ENCODE measurements at places on chromosomes 6 and 20. TPM values are rescaled to one million over a fixed set of nuclear protein-coding genes. Genes with fewer than 3 reads are reported as not detected.

DNA sequence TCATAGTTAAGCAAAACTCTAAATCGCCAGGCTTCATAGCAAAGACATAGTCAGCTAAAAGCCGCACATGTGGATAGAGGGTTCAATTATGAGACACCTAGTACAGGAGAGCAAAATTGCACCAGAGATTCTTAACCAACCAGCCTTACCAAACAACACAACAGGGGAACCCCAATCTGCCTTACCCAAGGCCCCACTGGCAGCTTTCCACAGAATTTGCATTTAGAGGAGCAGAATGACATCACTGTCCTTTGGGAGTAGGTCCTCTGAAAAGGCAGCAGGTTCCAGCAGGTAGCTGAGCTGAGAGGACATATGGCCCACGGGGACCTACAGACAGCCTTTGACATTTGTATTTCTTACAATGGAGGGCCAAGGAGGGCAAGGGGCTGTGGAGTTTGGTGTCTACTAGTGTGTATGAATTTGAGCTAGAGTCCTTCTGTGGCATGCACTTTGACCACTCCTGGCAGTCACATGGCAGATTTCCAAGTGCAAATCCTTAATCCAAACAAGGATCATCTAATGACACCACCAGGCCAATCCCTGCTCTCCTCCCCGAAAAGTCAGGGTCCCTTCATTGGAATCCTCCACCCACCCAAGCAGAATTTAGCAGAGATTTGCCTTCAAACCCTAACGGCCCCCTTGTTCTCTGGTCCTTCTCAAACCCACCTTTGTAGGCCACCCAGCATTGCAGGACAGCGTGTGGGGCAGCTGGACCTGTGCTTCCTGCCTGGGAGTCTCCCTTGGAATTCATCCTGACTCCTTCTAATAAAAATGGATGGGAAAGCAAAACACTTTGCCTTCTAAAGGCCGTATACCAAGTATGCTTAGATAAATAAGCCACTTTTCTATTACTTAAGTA, 171.2 kb upstream of the SUPT3H start:
- no peak for DNase-seq

- DNase-seq, result no peak
Measured at GRCh38 chr6:115004982-115005381, 662.2 kb upstream of the HS3ST5 start.

DNA sequence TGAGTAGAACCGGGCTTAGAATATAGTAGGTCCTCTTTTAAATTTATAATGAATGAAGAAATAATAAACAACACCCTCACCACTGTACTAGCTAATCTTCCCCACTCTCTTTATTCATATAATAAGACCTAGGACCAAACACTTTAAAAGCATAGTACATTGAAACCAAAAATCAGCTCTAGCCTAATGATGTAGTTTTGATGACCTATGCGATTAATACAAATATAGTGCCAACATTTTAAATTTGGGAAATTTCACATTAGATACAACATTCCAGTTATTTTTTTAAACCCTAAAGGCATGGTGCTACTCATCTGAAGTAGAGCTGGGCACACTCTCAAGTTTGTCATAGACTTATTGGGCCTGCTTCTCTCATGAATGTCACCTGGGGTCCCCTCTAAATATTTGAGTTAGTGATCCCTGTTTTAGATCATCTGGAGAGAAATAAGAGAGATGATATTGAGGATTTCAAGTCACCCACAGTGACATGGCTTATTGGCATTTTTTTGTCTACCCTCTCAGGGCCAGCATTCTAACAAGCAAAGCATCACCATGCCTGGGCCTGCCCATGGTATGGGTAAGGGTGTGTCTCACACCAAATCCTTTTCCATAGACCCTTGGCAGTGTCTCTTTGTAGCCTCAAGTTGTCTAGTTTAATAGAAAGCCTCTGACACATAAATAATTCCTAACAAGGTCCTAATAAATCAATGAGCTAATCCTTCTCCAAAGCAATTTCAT, 319.8 kb downstream of the HIVEP2 start:
- no peak for DNase-seq

GRCh38 chr6:14545496-14545895, 427.9 kb downstream of the CD83 start:
- DNase-seq, result no peak

DNA sequence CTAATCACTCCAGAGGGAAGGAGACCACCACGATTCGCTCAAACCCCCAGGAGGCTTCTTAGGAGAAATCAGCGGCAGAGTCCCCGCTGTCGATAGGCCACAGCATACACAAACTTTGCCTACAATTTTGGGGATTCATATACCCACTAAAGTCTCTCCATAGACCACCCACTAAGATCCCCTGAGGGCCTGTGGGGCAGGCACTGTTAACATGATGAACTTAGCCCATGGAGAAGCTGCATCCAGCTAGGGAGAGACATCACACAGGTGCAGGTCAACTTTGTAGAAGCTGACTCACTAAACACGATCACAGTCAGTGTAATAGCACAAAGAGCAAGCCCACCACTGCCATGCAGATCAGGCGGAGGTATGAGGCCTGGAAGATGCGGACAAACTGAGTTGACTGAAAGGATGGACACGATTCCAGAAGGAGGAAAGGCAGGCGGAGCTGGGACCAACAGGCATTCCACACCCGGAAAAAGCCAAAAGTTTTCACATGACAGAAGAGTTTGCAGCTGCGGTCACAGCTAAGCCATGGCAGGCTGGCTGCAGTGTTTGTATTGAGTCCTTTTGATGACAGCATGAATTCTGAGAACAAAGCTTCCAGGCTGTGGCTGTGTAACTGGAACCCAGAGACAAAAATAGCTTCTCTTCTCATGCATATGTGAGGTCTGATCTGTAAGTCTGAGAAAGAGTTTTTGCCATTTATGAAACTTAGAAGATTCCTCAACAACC, 75.7 kb upstream of the QKI start:
- no peak for DNase-seq

DNA sequence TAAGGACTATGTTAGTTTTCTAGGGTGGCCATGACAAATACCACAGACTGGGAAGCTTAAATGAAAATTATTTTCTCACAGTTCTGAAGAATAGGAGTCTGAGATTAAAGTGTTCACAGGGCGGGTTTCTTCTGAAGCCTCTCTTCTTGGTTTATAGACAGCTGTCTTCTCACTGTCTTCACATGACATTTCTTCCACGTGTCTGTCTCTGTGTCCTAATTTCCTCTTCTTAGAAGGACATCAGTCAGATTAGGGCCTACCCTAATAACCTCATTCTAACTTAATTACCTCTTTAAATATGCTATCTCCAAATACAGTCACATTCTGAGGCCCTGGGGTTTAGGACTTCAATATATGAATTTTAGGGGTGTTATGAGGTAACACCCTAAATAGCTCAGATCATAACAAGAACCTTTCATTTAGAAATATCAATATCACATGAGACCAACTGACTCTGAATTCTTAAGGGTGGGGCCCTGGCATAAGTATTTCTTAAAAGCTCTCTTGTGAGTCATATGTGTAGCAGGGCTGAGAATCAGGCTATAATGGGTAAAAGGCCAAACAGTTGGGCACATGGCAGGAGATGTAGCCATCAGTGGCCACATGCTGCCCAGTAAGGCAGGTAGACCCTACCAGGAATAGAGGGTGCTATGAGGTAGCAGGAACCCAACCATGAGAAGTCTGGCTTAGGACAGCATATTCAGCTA, 62.0 kb upstream of the TENT5A start:
- no peak for DNase-seq

DNA sequence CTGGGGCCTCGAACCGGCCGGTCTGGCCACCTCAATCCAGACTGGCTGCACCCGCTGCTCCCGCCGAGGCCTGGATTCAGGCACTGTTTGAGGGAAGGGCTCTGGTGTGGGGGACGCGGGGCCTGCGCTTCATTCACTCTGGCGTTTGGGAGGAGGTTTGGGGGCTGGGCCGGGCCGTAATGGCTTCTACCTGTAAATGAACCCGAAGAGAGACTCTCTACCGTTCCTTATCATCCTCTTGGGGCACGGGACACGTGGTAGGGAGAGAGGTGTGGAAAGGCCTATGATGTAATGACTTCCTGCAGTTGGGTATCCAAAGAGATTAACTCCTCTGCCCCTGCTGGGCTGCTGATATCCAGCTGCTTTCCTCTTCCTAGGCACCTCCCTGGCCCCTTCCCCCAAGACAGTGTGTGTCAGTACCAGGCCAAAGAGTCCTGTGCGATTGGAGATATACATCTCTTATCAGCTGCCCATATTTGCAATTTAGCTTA, 1.8 kb downstream of the FOXO3 start:
- DNase-seq, result peak; percentile 69

DNA sequence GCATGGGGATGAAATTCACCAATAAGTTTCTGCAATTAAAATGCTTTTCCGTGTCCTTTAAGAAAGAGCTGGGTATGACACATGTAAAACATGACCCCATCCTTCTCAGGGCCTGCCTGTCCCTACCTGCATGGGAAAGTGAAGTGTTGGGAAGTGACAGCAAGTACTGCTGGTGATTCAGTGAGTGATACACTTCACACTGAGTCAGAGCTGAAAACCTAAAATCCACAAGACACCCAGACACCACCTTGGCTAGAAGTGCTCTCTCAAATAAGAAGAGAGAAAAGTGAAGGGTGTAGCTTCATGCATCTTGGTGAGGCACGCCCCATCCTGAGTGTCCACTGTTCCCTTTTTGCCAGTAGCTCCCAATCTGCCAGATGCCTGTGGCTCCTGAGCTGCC, 3.3 kb downstream of the RAB22A start:
- DNase-seq, result no peak

- no peak for DNase-seq
Measured at GRCh38 chr20:19706463-19706862, 51.6 kb upstream of the RIN2 start.

DNA sequence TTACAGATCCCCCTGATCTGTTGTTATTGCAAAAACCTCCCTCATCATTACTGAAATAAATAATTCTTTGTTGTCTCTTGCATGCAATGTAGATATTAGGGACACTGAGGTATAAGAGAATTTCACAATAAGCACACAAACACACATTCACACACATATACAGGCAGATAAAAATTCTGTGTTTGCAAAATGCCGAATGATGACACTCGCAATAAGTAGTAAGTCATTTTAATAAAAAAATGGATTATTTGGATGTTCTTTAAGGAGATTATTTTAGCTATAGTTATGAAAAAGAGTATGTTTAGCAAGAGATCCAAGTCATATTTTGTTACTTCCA, 13.6 kb downstream of the DEFB114 start:
- DNase-seq, result no peak

DNA sequence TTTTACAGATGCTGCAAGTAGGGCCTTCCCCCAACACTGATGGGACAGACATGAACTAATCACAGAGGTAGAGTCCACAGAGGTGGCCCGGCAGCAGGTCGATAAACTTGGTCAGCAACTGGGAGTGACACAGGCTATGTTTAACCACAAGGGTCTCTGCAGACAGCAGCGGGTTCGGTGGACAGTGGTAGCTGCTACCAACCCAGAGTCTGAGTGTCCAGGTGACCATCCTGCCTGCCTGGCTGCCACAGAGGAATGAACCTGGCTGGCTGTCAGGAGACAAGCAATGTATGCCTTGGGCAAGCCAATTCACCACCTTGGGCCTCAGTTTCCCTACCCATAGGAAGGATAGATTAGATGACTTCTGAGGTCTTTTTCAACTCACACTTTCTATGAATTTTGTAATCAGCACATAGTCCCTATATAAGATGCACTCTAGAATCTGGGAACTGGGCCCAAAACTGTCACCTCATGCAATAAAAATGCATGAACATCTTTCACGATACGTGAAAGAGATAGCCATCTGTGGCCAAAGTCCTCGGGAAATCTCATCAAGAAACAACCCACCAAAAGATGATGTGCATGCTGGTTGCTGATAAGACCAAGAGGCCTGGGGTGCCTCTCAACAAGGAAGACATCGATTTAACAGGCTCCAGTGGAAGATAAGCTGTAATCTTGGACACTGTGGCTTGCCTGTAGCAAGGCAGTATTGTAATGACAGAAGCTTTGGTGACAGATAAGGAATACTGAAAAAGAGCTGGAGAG, 30.5 kb downstream of the MDGA1 start:
- no peak for DNase-seq

- DNase-seq, result no peak
Measured at GRCh38 chr6:157570752-157571151, 189.8 kb downstream of the ZDHHC14 start.

DNA sequence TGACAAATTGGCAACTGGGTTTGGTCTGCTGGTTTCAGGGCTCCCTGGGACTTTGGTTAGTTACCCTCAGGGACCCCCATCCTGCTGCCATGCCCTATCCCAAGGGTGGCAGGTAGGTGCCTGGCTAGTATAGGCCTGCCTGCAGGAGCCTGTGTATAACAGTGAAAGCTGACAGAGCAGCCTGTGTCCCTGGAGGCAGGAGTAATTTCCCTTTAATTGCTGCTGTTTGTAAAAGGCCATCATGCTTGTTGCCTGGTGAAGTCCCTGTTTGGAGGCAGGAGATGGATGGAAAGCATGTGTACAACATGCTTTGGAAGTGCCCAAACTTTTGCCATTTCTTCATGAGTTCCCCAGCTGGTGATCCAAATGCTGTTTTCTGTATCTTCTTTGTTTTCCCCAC, 30.1 kb downstream of the CMTR1 start:
- DNase-seq, result no peak

GRCh38 chr20:48489046-48489463, 338.7 kb downstream of the PREX1 start:
- no peak for DNase-seq

DNA sequence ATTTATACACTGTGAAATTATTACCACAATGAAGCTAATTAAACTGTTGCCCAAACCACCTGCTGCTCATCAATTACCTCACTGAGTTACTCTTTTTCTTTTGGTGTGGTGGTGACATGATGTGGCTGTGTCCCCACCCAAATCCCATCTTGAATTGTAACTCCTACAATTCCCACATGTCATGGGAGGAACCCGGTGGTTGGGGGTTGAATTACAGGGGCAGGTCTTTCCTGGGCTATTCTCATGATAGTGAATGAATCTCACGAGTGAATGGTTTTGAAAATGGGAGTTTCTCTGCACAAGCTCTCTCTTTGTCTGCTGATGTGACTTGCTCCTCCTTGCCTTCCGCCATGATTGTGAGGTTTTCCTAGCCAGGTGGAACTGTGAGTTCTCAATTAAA, 145.0 kb downstream of the LRRC1 start:
- DNase-seq, result no peak

GRCh38 chr20:9179867-9180266, 111.0 kb downstream of the PLCB4 start:
- DNase-seq, result no peak

Gene BEND3
- total RNA-seq, result 1.5 TPM

Gene OXT
- not detected for total RNA-seq

Gene EMILIN3
- 5.6 TPM for total RNA-seq

Gene FAM217A
- not detected for total RNA-seq

Gene RIMS4
- 0.13 TPM for total RNA-seq
